ENCODE measurements at places on chromosomes 5 and 9. TPM values are rescaled to one million over a fixed set of nuclear protein-coding genes. Genes with fewer than 3 reads are reported as not detected.

NUTM2F gene
- 1.5 TPM for polyA plus RNA-seq

MLLT3 gene
- 68.9 TPM for polyA plus RNA-seq

PCDHA2 gene
- polyA plus RNA-seq: 9.9 TPM

CETN3 gene
- polyA plus RNA-seq: 116 TPM

PCDHGA3 gene
- polyA plus RNA-seq: 0.26 TPM

TNFSF15 gene
- polyA plus RNA-seq: not detected

Measured in neural cell (in vitro differentiated cells).